Stimulated activated CD4-positive, alpha-beta T cell treated with anti-CD3 and anti-CD28 coated beads, TNF-alpha, amount 100 ng/mL, for 1 hour (primary cell): ENCODE measurements at places on chromosomes 4 and X.
A peak's percentile ranks its signal among the peaks of the same experiment; 100 is the strongest.

GRCh38 chr4:108446556-108446955 lies 173.8 kb upstream of the RPL34 start:
- DNase-seq: no peak

DNA sequence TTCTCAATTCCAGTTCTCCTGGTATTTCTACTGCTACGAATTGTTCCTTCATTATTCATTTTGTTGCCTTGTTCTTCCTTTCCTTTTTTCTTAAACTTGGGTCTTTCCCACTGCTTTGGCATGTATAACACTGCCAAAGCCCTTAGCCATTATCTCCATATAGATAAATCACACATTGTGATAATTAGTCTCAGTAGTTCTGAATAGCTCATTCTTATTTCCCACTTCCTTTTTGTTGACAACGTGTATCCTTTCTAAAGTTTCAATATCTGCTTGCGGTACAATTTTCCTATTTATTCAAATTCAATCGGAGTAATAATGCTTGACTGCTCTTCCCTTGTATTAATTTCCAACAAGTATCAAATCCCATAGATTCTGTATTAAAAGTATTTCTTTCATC lies 14.5 kb upstream of the CAMK2D start:
- DNase-seq: no peak

DNA sequence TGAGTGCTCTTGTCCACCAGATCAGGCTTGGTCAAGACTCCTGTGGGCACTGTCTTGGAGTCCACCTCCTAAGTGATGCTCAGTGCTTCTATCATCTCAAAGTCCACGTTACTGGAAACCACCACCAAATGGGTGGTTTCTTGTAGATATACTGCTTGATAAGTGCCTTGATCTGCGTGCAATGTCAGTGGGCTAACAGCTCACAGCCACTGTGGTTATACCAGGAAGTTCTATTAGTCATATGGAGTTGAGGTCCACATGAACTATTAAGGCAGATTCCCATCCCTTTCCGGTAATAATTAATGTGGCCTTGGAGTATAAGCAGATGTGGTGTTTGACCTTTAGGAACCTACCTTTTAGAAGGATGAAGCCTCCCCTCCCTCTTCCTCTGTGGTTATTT lies 161.9 kb downstream of the ZNF518B start:
- no peak for DNase-seq

- DNase-seq: no peak
Measured at GRCh38 chr4:110484767-110485166, 8.8 kb downstream of the ENPEP start.

- no peak for DNase-seq
Measured at GRCh38 chr4:183022617-183023016, 76.4 kb upstream of the WWC2 start.

GRCh38 chr4:9875516-9875915 lies 94.1 kb downstream of the DRD5 start:
- no peak for DNase-seq

DNA sequence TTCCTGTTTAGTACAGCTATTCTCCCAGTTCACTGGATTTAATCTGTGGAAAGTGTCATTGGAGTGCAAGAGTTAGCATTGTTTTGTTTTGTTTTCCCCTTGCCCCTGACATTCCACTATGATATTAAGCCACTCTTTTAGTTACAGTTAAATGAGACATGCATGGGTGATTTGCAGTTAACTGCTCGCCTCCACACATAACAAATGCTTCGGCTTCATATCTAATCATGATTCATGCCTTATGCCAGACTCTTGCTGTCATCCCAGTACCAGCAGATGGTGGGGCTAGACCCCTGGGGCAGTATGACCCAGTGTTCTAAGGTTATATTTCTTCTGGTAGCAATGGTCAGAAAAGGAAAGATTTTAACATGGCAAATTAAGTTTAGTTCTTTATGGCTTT lies 80.1 kb downstream of the RAP1GDS1 start:
- DNase-seq: no peak

GRCh38 chr4:75005727-75006126 lies 72.8 kb downstream of the PARM1 start:
- DNase-seq: no peak

- DNase-seq: peak; percentile 25
Measured at GRCh38 chrX:38804682-38805431, 3.6 kb downstream of the MID1IP1 start.

DNA sequence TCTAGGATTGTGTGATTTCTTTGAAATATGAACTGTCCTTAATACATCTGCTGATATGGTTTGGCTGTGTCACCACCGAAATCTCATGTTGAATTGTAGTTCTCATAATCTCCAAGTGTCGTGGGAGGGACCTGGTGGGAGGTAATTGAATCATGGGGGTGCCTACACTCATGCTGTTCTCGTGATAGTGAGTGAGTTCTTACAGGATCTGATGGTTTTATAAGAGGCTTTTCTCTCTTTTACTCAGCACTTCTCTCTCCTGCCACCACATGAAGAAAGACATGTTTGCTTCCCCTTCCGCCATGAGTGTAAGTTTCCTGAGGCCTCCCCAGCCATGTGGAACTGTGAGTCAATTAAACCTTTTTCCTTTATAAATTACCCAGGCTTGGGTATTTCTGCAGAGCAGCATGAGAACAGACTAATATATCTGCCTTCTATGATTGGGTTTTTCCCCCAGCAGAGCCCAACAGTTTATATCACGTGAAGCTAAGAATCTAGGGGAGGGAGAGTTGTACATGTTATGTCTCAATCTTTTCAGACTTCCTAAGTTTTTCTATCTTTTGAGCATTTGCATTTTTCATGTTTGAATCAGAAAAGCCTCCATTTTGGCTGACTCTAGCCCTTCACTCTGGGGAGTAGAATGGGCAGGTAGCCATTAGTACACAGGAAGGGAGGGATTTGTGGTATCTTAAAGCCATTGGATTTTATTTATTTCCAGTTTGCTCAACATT lies 58.9 kb downstream of the PLAC1 start:
- DNase-seq: no peak

GRCh38 chr4:87679449-87680169 lies 29.5 kb downstream of the DMP1 start:
- no peak for DNase-seq

DNA sequence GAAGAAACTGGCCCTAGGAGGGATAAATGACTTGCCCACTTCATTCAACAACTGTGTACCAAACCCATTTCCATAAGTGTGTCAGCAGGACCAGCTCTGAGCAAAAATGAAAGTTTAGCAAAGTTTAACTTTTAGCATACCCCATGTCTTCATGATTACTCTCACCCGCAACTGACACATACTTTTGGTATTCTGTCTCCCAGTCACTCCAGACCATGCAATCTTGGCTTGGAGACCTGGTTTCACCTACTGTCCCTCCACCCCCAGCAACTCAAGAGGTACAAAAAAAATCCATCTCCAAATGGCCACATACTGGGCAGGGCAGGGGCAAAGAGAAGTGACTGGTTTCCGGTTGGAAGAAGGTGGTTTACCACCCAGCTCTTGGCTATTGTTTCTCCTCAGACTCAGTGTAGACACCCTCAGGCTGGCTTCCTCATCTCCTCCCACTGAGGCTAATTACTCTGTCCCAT lies 79.8 kb downstream of the RLIM start:
- no peak for DNase-seq

DNA sequence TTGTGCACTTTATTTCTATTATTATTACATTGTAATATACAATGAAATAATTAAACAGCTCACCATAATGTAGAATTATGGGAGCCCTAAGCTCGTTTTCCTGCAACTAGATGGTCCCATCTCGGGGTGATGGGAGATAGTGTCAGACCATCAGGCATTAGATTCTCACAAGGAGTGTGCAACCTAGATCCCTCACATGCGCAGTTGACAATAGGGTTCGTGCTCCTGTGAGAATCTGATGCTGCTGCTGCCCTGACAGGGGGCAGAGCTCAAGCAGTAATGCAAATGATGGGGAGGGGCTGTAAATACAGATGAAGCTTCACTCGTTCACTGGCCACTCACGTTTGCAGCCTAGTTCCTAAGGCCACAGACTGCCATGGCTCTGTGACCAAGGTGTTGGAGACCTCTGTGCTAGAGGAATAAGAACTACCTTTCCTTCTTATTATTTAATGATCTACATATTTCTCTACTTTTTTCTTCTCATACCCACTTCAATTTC lies 492.9 kb upstream of the INTU start:
- no peak for DNase-seq

GRCh38 chr4:57544811-57545654 lies 434.8 kb upstream of the IGFBP7 start:
- DNase-seq: no peak

DNA sequence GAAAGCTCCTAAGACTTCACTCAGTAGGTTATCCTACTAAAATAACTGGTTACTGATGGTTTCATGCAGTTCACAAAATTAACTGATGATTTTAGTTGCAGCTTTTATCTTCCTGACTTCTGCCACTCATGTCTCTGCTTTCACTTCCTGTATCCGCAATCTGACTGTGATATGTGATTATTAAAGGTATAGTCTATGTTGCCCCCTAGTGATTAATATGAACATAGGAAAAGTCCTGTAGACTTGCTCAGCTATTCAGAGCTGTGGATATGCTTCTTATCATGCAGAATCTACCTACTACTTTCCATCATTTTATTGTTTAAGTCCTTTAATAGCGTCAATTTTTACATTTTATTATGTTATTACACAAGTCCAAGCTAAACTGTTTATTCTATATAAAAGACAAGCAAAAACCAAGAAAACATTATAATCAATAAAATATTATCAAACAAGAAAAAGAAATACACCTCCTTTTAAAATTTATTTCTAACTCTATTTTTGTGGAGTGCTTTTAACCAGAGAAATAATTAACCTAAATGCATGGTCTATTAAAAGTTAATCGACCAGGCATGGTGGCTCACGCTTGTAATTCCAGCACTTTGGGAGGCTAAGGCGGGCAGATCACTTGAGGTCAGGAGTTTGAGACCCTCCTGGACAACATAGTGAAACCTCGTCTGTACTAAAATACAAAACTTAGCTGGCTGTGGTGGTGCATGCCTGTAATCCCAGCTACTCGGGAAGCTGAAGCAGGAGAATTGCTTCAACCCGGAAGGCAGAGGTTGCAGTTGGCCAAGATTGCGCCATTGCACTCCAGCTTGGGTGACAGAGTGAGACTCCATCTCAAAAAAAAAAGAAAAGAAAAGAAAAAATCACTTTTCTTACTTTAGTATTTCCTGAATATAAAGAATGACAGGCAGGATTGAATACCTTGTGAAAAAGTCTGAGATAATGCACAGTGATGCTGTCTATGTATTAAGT lies 40.4 kb upstream of the TLR2 start:
- DNase-seq: no peak

GRCh38 chr4:14345356-14345775 lies 656.9 kb upstream of the CPEB2 start:
- DNase-seq: no peak

DNA sequence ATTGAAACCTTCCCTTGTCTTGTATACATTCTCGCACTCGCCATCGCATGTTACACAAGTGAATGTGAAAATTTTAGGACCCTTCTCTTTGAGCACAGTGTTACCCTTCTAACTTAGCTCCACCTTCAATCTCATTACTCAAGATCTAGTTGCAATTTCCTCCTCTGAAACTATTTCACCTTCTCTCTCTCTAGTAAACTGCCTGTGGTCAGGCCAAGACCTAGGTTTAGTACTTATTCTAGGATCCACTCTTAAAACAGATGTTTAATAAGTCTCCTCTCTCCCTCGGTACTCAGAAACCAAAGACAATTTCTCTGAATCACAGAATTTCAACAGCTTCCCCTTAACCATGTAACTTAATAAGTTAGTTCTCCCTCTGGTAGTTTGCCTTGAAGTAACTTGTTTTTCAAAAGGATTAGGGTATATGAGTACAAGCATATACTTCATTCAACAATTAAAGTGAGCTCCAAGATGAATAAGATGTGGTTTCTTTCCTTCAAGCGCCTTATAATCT lies 156.0 kb downstream of the SH3KBP1 start:
- DNase-seq: no peak

DNA sequence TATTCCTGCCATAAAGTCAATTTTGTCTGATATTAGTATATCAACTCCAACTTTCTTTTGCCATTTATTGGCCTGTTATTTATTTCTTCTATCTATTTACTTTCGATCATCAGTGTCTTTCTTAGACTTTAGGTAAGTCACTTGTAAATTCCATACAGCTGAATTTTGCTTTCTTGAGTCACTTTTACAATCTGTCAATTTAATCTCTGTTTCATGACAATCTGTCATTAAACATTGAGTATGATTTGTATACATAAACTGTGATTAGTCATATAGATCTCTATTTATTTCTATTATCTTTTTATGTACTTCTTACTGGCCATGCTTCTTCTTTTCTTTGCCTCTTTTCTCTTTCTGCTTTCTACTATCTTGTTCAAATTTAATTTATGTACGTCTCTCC lies 160.1 kb downstream of the TMA16 start:
- no peak for DNase-seq

GRCh38 chr4:26431461-26432180 lies 58.7 kb downstream of the CCKAR start:
- DNase-seq: no peak

GRCh38 chr4:95085124-95085833 lies 327.5 kb downstream of the BMPR1B start:
- no peak for DNase-seq

DNA sequence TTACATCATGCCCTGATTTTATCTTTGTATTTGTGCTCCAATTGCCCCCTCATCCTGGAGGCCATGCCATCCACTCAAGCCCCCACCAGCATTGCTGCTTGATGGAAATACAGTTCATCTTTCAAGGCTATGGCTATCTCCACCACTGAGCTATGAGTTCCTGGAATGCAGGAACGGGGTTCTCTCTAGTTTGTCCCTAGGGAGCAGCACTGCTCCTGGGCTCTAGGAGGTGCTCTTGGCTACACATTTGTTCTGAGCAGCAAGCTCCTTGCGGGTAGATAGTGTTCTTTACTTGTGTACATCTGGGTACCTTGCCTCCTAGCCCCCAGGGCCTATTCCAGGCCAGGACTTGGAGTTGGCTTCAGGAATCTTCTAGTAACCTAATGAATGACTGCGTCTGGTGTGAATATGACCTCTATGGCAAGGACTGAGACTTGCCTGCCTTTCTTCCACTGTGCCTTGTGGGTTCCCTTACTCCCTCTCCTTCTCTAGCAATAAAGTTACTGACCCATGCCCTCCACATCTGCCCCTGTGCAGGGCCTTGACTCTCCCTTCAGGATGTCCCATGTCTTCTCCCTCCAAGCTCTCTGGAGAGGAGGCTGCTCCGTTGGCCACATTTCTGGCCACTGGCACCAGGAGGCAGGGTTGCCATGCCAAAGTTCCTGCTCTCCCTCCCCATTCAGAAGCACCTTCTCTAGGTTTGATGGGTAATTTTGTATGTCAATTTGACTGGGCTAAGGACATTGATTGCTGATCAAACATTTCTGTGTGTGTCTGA lies 7.6 kb downstream of the CITED1 start:
- no peak for DNase-seq
